ENCODE measurements at places on chromosomes 4 and X. TPM values are rescaled to one million over a fixed set of nuclear protein-coding genes. Genes with fewer than 3 reads are reported as not detected.

DNA sequence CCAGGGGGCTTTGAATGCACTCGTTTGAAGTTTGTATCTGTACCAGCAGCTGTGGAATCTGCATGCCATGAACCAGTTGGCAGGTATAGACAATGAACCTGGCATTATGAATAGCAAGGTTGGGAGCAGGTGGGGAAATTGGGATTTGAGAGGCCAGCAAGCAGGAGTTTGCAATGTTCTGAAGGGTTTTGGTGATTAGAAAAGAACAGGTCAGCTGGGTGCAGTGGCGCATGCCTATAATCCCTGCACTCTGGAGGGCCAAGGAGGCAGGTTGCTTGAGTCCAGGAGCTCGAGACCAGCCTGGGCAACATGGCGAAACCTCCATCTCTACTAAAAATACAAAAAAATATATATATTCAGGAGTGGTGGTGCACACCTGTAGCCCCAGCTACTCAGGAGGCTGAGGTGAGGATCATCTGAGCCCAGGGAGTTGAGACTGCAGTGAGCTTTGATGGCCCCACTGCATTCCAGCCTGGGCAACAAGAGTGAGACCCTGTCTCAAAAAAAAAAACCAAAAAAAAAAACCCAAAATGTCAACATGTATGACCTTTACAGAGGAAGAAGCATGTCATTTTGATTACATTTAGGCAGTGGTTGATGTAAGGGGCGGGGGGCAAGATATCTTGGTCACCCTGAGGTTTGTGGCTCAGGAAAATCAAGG is 63.9 kb downstream of the TSC22D3 start:
- DNase-seq: no peak

DSPP gene
- not detected for total RNA-seq

GRCh38 chr4:143396695-143397094 is 60.0 kb downstream of the GAB1 start:
- no peak for DNase-seq

DNA sequence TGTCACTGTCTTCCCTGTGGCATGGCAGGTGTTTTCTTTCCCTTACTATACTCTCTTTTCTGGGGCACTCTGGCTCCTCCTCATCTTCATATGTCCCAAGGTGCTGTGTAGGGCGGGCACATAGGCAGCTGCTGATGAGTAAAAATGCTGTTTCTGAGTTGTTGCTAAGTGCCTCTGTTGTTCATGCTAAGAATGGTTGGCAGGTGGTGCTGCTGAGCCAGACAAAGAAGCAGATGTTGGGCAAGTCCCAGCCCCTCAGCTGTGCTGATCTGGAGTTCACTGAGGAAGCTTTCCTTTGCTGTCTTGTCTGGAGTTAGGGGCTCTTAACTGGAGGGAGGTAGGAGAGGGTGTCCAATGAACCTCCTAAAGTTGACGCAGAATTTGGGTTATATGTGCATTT is 40.6 kb downstream of the HADH start:
- DNase-seq: no peak

DNA sequence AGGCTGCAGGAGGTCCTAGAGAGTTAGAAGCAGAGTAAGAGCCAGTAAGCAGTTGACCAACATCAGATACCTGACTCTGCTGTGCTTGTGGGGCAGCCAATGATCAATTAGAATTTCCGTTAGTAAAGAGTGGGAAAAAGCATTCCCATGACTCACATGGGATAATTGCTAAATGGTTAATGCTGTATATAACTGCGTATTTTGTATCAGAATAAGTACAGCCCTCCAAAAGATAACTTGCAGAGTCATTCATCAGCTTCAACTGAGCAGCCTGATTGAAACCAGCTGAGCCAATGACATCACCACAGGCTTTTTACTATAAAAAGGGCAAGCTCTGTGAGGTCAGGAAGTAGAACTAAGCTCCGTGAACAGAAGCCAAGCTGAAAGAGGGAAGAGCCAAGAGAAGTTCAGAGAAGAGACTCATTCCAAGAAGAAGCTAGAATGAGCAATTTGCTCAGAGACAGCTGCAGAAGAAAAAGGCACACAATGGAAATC is 67.9 kb downstream of the PPP3CA start:
- no peak for DNase-seq

- DNase-seq: no peak
Measured at GRCh38 chr4:53788621-53789020, 197.3 kb upstream of the LNX1 start.

DNA sequence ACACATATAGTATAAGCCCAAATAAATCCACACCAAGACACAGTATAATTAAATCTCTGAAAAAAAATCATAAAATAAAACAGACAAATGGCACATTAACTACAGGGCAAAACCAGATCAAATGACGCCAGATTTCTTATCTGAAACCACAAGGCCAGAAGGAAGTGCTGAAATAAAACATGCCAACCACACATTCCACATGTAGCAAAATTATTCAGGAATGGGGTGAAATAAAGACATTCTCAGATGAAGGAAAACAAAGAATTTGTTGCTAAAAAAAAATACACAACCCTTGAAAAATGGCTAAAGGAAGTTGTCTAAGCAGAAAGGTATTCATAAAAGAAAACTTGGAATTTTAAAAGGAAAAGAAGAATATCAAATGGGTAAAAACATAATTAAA is 4.5 kb upstream of the DCAF12L1 start:
- no peak for DNase-seq

C4orf51 gene
- not detected for total RNA-seq

GYG2 gene
- 65.3 TPM for total RNA-seq

- DNase-seq: no peak
Measured at GRCh38 chr4:128376958-128377357, 89.3 kb upstream of the PGRMC2 start.

DNA sequence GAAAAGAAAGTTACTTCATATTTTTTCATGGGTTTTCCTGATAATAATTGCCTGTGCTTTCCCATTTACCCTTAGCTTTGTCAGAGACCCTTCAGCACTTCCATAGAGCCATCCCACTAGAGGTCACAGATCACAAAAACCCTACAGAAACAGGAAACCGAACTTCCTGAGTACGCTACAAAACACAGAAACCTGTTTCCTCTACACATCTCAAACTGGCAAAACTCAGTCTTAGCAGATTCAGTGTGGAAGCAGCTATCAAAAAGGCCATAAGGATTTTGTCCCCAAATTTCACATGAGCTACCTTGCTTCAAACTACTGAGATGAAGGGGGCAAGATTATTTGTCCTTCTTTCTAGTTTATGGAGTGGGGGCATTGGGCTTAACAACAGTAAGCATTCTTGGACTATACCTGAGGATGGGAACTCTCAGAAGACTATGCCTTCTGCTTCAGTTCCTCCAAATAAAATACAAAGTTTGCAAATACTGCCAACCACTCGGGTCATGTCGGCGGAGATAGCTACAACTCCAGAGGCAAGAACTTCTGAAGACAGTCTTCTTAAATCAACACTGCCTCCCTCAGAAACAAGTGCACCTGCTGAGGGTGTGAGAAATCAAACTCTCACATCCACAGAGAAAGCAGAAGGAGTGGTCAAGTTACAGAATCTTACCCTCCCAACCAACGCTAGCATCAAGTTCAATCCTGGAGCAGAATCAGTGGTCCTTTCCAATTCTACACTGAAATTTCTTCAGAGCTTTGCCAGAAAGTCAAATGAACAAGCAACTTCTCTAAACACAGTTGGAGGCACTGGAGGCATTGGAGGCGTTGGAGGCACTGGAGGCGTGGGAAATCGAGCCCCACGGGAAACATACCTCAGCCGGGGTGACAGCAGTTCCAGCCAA is at the start of gene MMRN1:
MMRN1 (plus strand) TSS at position 206 of the 902 bp plus-strand sequence; CDS start at position 324, 118 bp downstream.
- DNase-seq: no peak

DNA sequence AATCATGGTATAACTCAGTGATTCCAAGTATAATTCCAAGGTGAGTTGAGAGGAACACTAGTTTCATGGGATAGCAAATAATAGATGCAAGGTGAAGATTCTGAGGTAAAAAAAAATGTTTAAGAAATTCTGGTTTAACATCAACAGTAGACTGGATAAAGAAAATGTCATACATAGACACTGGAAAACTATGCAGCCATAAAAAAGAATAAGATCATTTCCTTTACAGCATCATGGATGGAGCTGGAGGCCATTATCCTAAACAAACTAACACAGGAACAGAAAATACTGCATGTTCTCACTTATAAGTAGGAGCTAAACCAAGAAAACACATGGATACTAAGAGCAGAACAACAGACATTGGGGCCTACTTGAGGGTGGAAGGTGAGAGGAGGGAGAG is 54.6 kb upstream of the LEF1 start:
- DNase-seq: no peak

DNA sequence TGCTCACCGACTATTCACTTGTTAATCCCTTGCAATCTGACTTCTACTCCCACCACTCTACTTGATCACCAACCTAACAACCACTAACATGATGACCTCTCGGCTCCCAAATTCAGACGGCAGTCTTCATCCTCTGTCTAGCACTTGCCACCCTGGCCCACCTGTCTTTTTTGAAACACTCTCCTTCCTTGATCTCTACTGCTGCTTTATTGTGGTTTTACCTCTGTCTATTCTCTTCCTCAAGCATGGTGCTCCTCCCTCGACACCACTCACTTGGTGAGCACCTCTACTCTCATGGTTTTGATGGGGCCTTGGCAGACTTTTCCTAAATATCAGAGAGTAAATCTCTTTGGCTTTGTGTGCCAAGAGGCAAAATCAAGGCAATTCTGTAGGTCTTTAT is 21.7 kb upstream of the CXCR3 start:
- DNase-seq: no peak

GRCh38 chrX:45799576-45799975 is 598.9 kb upstream of the DIPK2B start:
- DNase-seq: no peak
